Urinary bladder (tissue), 4 donors: ENCODE measurements at places on chromosomes 6 and 20.

DNA sequence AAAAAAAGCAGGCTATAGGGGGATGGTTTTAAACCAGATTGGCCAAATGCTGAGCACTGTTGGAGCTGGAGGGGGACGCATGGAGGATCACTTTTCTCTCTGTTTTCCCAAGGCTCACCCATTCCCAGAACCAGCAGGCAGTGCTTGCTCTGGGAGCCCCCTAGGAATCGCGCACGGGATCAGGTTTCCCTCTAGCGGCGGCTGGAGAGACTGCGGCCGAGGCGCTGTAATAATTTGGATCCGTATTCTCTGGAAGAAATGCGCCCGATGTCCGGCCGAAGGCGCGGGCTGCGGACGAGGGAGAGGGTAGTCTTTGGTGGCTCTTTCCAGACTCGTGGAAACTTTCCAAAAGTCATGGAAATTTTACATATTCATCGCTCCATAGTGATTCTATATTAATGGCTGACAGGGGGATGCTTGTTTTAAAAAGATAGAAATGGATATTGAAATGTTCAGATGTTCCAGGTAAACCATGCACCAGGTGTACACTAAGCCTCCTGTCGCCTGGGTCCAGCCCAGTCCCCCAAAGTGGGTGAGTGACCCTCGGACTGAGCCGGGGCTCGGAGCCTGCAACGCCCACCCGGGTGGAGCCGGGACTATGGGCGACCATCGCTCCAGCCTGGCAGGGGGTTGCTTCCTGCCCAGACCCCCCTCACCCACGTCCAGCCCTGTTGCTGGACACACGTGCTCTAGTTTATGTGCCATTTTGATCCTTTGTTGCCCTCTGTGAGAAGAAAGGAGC, 78.7 kb upstream of the PHACTR3 start:
- DNase-seq = peak; percentile 10

DNA sequence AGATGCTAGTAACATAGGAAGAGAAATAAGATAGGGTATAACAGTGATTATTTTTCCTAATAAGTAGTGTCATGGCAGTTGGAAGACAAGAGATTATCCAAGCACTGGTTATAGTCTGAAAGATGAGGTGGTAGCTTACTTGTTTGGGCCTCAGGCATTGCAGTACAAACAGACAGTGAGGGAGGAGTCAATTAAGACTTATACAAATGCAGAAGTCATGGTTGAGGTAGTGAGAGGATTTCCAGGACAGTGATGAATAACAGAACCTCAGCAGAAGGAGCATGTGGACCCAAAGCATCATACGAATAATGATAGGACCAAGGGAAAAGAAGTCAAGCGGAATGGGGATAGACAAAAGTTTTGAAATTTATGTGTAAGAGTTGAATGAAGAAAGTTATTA, 53.5 kb downstream of the HCRTR2 start:
- DNase-seq = no peak

- DNase-seq = no peak
These were observed 42.7 kb upstream of the TNFRSF21 start for GRCh38 chr6:47352194-47352920.

DNA sequence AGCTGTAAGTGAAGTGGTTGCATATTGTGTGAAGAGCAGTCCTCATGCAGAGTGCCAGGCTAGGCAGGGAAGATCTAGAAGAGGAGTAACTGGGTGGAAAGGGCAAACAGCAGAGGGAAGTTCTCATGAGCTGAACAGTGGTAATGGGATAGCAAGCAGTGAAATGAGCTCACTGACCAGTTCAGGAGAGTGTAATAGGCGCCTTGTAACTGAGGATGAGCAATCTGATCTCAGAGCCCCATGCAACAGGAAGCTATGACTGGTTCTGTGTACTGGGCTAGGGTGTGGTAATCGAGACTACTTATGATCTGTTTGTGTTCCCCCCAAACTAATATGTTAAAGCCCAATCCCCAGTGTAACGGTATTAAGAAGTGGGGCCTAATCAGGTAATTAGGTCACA, 98.6 kb downstream of the RFX6 start:
- DNase-seq = no peak

GRCh38 chr6:46105568-46105967, 24.2 kb upstream of the ENPP4 start:
- DNase-seq = no peak

DNA sequence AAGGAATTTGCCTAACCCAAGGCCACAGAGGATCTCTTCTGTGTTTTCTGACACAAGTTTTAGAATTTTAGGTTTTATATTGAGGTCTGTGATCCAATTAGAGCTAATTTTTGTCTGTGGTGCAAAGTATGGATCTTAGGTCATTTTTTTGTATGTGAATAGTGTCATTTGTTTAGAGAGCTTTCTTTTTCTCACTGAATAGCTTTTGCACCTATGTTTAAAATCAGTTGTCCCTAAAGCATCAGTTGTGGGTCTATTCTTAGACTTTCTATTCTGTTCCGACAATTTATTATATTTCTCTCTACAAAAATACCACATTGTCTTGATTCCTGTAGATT, 341 bp upstream of the MCM9 start:
- DNase-seq = no peak

- no peak for DNase-seq
These were observed 59.0 kb downstream of the QRSL1 start for GRCh38 chr6:106688177-106688951.

DNA sequence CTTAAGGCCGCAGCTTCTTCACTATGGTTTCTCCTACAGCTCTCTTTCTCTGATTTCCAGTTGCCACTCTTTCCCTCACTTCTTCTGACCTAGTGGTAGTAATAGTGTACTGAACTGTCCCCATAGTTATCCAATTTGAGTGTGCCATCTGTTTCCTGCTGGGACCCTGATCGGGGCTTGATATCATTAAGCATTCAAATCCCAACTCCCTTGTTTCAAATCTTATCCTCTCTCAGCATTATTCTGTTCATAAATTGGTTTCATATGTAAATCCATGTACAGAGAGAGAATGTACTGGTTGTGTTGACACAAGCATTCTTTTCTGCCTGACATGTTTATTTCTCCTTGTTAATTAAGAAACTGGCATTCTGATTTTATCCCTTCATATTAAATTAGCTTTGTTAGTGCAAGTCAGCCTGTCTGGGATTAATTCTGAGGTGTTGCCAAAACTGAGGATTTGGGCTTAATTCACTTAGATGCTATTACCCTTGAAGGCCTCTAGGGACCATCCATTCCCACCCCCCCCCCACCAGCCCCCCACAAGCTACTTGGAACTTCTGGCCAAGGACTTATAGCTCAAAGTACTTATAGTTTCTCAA, 84.6 kb upstream of the PROKR2 start:
- no peak for DNase-seq

DNA sequence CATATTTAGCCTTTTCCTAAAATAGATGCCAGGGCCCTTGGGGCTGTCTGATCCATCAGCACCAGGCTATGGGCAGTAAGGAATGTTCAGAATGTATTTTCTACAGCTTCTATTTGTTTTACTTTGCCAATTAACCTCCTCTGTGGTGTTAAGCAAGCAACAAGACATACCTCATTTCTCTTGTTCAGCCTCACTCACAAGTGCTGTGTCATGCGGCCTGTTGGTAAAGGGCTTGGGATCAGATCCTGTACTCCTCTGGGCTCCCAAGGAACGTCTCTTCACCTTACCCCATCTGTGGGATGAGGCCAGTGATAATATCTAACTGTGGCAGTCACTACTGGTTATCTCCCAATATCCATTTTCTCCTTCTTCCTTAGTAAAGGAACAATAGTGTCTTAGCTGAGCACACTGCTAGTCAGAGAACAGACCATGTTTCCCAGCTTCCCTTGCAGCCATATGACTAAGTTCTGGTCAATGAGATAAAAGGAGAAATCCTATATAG, 7.0 kb upstream of the DSTN start:
- no peak for DNase-seq

DNA sequence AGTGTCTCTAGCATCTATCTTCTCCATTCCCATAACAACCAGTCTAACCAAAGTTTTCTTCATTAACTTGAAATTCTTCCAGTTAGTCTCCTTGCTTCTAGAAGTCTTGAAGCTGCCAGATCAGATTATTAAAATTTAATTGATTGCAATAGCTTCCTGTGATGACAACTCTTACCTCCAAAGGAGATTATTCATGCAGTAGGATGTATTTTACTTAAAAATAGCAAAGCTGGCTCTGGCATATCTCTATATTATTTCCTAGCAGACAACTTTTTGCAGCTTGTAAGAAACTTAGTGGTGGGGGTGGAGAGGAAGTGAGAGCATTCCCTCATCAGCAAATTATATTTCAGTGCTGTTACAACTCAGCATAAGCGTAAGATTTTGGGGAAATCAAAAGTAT, 290.4 kb downstream of the GRIK2 start:
- no peak for DNase-seq

DNA sequence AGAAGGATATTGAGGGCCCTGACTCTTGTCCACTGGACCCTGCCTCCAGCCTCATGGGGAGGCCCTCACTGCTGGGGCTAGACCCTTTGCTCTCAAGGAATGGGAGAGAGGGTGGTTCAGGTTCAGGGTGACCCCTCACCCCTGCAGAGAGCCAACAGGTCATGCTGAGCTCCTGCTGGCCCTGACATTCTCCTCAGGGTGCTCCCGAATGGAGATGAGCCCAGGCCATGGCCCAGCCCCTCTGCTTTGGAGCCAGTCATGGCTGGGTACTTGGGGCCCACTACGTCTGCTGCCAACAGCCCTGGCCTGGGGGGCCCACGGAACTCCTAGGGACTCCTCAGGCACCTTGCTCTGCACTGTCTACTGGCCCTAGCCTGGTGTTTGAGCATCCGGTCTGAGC, 49.2 kb upstream of the MLN start:
- DNase-seq = no peak

DNA sequence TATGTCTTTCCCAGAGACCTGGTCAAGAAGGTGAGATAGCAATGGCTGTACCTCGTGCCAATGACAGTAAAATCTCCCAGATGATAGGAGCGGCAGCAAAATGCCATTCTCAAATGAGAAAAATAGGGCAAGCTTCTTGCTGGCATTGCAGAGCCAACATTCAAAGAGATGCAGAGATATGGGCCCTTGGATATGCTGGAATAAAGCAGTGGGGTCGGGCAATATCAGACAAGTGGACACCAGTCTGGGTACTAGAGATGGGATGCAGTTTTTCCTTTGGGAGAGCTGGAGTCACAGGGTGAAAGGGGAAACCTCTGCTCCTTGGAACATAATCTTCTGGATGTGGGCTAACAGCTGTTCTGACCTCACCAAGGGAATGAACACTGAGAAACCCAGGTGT, 29.0 kb downstream of the GSTA4 start:
- DNase-seq = no peak

DNA sequence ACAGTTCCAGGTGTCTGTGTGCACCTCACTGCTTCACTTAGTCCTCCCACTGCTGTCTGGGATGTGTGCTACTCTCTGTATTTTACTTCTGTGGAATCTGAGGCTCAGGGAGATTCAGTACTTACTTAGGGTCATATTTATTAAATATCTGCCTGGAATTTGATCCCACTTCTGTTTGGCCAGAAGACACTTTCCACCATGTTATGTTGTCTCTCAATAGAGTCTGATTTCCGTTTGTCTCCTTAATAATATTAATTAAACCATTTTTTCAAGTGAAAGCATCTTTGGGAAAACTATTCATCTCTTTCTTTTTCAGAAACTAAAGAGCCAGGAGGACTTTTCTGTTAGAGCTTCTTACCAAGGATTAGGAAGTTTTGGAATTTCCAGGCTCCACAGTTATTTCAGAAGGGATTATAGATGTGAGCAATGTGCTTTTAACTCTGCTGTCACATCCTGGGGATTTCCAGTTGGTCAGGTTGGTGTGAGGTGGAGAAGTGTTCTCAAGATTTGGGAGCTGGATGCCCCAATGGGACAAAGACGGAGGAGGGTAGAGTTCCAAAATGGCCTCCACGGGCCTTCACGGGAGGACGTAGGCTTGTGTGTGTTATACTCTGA, 156.8 kb upstream of the RALGAPA2 start:
- no peak for DNase-seq

DNA sequence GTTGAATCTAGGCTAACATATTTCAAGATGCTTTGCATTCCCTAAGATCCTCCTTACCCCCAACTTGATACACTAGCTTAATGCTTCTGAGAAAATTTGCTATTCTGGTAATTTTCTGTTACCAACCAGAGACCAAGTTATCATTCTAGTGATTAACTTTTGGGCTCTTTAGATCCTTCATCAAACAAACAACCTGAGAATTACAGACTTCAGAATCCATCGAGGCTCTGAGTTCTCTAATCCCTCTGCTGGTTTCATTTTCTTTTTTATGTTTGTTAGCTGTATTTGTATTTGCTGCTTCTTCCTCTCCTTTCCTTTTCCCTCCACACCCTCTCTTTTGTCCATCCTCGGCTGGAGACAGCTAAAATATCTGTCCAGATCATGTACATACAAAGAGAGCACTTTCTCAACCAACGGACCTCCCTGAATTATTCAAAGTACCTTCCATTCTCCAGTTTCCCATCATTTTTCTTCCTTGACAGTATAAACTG, 98.7 kb upstream of the RIPOR2 start:
- DNase-seq = no peak

DNA sequence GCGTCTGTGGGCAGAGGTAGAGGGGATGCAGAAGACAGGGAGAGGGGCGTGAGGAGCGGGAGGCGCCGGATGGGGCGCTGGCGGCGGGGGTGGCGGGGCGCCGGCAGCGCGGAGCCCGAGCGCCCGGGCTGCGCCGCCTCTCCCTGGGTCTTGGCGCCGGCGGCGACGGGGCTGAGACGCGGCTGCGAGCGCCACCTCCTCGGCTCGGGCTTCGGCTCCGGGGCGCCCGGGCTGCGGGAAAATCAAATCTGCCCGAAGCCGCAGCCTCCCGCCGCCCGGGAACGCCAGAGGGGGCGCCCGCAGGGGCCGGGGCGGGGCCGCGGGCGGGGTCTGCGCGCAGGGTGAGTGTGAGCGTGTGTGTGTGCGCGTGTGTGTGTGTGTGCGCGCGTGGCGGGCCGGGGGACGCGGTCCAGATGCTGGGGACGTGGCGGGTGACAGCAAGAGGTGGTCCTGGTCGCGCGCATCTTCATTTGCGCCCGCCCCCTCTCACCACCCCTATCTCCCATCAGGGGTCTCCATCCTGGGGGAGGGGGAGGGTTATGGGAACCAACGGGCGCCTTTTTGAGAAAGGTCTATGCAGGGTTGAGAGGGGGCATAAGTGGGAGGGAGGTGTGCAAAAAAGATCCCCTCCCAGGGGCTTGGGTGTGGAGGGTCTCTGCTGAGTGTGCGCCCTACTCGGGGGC, 646 bp upstream of the CPNE5 start:
- no peak for DNase-seq

- DNase-seq = peak; percentile 58
These were observed at the start of gene NCOA7 for GRCh38 chr6:125790358-125791150. TSS of gene NCOA7 (plus strand) at chr6:125790960. CDS start at chr6:125815355, 24,395 bp downstream.

- DNase-seq = no peak
These were observed 31.2 kb upstream of the MANEA start for GRCh38 chr6:95546148-95546547.

DNA sequence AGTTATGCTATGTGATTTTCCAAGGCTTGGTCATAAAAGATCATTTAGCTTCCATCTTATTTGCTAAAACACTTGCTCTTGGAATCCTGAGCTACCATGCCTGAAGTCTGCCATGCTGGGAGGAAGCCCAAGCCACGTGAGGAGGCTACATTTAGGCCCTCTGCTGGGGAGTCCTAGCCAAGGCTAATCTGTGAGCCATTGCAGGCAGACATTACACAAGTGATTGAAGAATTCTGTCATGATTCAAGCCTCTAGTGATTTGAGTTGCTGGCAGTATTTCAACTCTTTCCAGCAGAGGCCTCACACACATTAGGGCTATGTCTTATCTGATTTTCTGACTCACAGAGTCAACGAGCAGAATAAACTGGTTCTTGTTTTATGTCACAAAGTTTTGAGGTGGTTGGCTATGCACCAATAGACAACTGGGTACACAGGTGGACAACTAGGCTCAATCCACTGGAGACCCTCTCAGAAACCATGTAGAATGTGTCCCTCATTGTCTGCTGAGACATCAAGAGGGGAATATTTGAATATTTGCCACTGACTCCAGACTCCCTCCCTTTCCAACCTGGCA, 227.2 kb upstream of the SULF2 start:
- no peak for DNase-seq
